ENCODE measurements at places on chromosomes 6 and 20.

DNA sequence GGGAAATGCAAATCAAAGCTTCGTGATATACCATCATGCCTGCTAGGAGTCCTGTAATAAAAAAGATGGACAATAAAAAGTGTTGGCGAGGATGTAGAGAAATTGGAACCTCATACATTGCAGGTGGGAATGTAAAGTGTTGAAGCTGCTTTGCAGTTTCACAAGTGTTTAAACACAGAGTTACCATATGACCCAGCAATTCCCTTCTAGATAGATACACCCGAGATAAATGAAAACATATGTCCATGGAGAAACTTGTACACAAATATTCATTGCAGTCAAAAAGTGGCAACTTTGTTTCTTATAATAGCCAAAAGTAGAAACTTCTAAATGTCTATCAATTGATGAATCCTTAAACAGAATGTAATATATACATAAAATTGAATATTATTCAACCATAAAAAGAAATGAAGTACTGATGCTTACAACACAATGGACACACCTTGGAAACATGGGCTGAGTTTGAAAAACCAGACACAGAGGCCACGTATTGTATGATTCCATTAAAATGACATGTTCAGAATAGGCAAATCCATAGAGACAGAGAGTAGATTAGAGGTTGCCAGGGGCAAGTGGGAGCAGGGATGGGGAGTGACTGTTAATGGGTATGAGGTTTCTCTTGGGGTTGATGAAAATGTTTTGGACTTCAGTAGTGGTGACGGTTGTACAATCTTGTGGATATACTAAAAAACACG lies 20.8 kb upstream of the ERVFRD-1 start:
- no peak for DNase-seq

- no peak for DNase-seq
Observed at GRCh38 chr6:4723383-4723782, 52.8 kb upstream of the CDYL start.

- no peak for DNase-seq
Observed at GRCh38 chr6:30554962-30555815, 1.1 kb downstream of the GNL1 start.

DNA sequence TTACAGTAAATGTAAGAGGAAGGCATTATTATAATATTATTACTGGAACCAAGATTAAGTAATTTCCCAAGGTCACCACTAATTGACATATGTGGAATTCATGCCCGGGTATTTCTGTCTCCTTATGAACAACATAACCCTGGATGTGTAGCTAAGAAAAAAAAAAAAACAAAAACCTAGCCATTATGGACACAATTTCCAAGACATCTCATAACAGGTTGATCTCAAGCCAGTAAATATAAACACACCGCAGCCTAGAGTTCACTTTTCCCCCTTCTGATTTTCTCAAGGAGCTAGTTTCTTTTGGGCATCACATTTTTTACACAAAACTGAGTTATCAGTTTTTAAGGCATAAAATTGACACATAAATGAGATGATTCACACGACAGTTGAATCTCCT lies 306.5 kb upstream of the RSPO3 start:
- DNase-seq, result no peak

DNA sequence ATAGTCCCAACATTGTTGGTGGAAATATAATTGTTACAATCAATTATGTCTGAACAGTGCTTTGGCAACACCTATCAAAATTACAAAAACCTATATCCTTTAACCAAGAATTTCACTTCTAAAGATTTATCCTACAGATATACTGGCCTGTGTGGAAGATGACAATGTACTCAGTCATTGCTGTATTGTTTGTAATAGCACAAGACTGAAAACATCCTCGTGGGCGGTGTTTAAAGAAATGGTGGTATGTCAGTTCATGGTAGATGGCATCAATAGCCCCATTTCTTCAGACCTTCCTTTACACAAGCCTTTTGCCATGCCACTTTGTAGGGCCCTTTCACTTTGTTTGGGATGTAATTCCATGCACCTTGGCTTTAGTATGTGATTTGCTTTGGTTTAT lies 9.8 kb upstream of the TPBG start:
- DNase-seq, result no peak

DNA sequence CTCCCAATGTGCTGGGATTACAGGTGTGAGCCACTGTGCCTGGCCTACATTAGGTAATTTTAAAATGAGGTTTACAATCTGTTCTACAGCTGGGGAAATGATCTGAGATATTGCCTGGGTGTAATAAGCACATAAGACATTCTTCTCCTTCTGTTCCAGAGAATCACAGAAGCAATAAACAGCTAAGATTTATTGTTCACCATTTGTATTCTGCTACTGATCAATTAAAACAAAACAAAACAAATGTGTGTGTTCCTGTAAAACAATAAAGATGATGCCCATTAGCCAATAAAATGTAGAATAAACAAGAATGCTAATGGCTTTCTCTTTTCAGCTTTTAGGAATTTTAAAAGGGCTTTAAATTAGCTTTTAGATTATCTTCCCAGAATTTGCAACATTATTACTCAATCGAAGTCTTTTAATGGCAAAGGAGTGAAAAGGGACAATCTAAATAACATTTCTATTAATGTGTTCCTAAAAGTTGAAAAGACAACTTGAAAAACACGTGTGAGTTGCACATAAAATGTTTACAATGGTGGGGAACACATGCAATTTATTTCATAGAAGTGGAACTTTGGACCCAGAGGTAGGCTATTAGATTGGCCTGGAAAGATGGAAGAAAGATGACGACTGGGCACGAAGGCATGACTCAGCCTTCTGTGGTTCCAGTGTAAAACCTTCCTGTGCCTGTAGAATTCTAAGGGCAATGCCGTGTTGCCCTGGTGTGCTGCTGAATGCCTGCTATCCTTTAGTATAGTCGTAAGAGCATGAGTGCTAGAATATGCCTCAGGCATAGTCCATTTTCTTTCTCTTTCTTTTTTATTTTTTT lies 29.0 kb upstream of the DEK start:
- DNase-seq, result no peak

GRCh38 chr6:41157323-41157722 lies 3.2 kb upstream of the TREML1 start:
- DNase-seq, result no peak

DNA sequence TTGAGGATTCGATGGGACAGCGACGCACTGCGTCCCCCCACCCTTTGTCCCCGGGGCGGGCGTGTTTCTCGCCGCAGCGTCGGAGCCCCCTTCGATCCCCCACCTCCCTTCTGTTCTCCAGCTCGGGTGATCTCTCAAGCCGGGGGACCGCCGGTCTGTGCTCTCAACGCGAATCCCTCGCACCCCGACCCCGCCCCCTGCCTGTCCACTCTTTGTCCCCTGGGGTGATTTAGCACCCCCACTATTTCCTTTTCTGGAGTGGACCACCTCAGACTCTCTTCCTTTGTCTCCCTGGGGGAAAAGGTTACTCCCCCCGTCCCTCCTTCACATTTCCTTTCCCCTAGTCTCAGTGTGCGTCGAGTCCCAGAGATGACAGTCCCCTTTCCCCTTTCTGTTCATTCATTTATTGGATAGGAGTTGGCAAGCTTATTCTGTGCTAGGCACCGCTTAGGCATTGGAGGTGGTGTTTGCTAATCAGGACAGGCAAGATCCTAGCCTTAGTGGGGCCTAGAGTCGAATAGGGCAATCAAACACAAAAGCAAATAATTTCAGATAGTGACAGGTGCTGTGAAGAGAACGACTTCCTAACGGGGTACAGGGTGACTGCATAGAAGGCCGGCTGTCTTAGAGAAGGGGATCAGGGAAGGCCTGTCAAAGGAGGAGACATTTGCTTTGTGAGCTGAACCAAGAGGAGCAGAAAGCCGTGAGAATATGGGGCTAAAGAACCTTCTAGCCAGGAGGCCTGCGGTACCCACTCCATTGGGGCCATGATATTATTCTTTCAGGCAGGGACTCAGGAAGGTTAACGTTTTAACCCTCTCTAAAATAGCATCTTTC lies 741 bp downstream of the PTPN1 start:
- DNase-seq, result no peak

GRCh38 chr20:63234693-63235398 lies 859 bp upstream of the BIRC7 start:
- no peak for DNase-seq

GRCh38 chr20:20755231-20755630 lies 42.8 kb upstream of the RALGAPA2 start:
- DNase-seq, result no peak

DNA sequence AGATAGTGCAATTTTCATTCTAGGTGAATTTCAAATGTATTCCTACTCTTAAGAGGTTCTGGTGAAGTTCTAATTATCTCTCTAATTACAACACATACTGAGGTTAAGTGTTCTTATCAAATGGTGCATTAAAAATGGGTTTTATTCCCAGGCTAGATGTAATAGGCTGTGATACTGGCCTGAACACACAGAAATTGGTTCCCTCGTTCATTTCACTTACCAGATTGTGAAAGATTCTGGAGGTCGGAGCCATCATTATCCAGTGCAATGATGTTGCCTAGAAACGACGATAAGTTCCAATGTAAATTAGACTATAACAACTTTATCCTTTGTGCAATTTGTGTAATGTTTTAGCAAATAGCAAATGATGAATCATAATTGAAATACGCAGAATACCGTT lies 172.6 kb upstream of the SOX4 start:
- DNase-seq, result no peak
